ENCODE measurements at places on chromosomes 6 and 20.

DNA sequence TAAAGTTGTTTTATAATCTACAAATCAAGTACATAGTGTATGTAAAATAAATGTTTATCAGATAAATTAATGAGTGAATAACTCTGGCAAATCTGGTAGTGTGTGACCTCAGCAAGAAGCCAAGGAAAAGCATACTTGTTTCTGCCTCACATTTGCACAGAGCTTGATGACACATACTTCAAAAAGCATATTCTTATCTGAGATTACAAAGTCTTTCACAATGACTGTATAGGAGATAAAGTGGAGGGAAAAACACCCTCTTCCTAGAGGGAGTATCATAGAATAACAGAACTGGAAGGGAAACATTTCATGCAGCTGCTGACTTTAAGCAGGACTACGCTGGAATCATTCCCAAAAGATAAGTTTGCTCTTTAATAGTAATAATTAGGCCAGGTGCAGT is 28.1 kb upstream of the AKAP7 start:
- DNase-seq = no peak

DNA sequence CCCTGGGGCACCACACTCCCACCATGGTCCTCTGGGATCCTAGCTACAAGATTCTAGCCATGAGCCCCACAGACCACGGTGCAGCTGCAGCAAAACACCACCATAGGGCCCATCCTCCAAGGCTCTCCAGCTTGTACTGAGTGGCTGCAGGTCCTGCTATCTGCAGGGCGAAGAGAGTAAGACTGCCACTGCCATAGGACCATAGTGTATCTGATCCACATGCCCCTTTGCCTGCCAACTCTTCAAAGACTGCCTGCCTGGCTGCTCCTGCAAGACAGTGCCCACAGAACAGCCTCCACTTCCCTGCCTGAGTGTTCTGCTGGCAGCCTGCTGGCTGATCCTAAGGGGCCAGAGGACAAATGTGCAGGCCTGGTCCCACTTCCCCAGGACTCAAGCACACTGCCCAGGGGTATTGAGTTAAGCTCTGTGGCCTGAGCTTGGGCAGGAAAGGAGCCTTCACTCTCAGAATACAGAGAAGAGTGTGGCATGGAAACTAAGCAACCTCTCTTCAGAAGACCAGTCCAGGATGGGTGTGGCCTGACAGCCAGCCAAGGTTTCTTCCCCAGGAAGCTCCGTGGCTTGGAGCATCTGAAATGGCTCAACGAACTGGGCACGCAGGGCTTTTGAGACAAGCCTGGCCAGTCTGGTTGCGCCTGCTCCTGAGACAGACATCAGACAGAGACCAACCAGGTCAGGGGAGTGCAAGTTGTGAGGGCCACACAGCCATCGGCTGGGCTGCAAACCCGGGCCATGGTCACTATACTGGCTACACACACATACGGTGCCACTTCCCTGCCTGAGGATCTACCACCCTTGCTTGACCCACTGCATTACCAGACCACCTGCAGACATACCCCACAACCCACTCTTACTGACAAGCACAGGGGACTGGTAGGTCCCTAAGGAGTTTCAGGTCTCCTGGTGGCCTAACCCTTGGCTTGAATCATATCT is 54.5 kb downstream of the RNGTT start:
- DNase-seq = no peak

DNA sequence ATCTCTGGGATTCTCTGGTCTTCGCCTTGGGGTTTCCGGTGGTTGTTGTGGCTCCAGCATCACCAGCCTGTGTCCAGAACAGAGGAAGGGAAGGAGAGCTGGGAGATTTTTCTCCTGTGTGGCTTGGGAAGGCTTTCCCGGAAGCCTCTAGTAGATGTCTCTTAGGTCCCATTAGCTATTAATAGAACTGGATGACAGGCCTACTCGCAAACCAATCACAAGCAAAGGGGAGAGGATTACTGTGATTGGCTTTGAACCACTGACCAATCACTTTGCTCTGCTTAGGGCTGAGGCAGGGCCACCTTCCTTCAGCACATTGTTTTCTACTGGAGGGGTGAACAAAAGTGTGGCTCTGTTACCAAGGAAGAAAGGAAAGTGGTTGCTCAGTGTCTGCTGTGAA is 203.4 kb upstream of the SULF2 start:
- DNase-seq = no peak

GRCh38 chr6:131490441-131490840 is 82.6 kb upstream of the ARG1 start:
- DNase-seq = no peak

DNA sequence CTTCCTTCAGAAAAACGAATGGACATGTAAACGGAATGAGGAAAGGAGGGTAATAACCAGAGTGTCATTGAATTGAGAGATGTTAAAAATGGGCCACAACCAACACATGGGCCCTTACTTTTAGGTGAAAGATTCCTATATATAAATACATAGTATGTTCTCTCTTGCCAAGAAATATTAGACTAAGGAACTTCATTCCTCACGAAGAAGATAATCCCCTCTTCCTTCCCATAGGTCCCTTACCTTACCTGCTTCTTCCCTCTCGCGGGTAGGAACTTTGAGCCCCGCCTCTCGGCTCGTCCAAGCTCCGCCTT is 295 bp upstream of the TBC1D22B start:
- no peak for DNase-seq

DNA sequence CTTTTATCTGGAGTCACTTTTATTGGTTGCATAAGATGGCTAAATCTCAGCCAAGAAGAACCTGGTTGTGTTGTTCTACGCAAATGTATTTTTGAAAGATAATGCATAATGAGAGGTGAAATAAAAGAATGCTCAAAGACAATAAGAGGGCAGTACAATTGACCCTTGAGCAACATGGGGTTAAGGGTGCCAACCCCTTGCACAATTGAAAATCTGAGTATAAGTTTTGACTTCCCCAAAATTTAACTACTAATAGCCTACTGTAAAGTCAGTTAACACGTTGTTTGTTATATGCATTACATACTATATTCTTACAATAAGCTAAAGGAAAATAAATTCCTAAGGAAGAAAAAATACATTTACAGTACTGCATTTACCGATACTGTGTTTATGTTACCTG is 5.9 kb downstream of the RNF146 start:
- DNase-seq = no peak

- DNase-seq = no peak
These were observed 106.2 kb downstream of the PLG start for GRCh38 chr6:160808263-160808662.

DNA sequence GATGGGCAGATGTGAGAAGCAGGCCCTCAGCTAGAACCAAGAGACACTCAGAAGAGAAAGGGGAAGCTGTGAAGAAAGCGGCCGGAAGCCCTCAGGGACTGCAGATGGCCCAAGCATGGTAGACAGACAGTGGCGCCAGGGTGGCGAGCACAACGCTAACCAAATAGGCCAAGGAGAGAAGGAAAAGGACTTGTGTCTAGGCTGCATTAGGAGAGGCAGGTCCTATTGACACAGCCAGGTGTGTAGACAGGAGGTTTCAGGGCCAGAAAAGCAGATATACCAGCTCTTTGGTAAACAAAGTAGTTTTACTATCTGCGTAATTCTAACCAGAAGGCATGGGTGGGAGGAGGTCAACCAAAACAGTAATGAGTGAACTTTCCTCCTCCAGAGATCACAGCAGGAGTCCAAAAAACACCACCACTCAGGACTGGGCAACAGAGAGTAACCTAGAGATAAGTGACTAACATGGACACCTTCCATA is 15.8 kb upstream of the MAP7 start:
- no peak for DNase-seq

GRCh38 chr20:43191143-43191542 is 1.4 kb upstream of the PTPRT start:
- no peak for DNase-seq

GRCh38 chr20:39433466-39433865 is 471.3 kb downstream of the DHX35 start:
- DNase-seq = no peak

- no peak for DNase-seq
These were observed 39.2 kb downstream of the SRSF3 start for GRCh38 chr6:36633370-36633769.

- DNase-seq = no peak
These were observed 721.4 kb upstream of the FLRT3 start for GRCh38 chr20:15058841-15059240.

DNA sequence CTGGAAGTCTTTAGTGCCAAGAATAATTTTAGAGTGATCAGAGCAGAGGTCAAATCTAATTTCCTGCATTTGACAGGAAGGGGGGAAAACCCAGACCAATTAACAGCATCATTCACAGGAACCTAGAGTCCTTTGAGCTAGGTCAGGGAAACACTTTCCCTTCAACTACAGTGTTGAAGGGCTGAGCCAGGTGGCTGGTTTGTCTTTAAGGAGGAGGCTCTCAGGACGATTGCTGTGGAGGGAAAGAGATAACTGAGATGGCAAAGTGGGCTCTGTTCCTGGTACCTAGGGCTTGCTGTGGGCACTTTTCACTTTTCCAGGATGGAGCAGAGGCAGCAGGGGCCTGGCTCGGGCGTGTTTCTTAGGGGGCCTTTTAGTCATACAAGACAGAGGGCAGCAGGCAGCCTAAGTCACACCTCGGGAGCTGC is 111.9 kb downstream of the SCML4 start:
- DNase-seq = no peak

DNA sequence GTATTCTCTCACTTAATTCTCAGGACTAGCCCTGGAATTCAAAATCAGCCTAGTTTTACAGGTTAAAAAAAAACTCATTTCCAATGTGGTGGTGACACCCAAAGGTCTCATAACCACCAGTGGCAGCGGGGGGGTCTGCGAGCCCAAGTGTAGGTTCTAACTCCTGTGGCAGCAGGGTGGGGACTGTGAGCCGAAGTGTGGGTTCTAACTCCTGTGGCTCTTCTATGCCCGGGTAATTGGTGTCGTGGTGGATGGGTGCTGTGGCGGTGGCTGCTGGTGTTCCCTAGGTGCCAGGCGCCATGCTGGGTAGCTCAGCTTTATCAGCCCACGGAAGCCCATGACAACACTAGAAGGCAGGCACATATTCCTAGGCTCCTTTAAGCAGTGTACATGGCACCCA is 4.9 kb upstream of the ANKRD60 start:
- DNase-seq = no peak

DNA sequence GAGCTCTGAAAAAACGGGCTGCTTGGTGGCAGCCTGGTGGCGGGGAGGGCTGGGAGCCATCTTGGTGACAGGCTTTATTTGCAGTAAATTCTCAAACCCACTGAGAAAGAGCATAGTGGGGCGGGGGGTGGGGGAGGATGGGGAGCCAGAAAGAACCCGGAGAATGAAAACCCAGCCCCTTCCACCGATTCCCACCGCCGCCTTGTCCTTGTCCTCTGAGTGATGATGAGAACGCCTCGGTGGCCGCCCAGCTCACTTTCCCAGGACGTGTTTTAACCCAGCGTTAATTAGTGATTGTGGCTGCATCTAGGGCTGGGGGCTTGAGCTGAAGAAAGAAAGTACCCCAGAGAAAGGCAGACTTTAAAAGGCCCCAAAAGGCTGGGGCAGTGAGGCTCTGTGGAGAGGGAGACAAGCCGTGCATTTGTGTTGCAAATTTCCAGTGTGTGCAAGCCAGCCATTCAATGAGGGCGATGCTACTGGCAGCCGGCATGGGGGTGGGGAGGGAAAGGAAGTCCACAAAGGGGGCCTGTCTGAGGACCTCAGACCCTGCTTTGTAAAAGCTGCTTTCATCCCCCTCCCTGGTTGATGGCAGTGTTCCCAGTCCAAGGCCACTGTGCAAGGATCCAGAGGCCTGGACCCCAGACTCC is 6.2 kb upstream of the GHRH start:
- no peak for DNase-seq

DNA sequence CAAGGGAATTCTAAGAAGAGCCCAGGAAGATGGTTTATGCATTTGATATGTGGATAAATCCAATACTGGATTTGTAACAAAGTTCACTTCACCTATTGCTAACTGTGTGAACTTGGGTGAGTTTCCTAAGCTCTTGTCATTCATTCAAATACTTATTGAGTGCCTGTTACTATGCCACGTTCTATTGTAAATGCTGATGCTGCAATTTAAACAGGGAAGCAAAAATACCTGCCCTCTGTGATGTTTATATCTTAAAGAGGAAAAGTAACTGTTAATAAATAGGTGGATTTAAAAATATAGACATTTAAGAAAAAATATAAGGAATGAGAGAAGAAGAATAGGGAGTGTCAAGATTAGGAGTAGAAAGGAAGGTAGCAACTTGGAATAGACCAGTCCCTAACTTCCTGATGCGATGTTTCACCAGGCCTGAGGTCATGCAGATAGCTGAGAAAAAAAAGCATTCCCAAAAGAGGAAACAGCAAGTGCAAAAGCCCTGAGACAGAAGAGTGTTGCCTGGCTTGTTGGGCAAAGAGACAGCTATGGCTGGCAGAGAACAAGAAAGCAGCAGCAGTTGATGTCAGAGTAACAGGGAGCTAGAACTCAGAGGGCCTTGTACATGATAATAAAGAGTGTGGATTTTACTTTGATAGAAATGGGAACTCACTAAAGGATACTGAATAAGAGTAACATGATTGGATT is 54.3 kb upstream of the TCF21 start:
- DNase-seq = no peak

GRCh38 chr6:144582939-144583613 is 297.9 kb downstream of the UTRN start:
- DNase-seq = peak; percentile 60

GRCh38 chr20:60144404-60144803 is 186.2 kb downstream of the CDH26 start:
- no peak for DNase-seq

Measured in CD4-positive, alpha-beta T cell treated with Interleukin-6 at 100 ng/mL for 8 hours (primary cell).